Esophagus squamous epithelium (tissue), 5 donors: ENCODE measurements at places on chromosomes 11 and 22.

DNA sequence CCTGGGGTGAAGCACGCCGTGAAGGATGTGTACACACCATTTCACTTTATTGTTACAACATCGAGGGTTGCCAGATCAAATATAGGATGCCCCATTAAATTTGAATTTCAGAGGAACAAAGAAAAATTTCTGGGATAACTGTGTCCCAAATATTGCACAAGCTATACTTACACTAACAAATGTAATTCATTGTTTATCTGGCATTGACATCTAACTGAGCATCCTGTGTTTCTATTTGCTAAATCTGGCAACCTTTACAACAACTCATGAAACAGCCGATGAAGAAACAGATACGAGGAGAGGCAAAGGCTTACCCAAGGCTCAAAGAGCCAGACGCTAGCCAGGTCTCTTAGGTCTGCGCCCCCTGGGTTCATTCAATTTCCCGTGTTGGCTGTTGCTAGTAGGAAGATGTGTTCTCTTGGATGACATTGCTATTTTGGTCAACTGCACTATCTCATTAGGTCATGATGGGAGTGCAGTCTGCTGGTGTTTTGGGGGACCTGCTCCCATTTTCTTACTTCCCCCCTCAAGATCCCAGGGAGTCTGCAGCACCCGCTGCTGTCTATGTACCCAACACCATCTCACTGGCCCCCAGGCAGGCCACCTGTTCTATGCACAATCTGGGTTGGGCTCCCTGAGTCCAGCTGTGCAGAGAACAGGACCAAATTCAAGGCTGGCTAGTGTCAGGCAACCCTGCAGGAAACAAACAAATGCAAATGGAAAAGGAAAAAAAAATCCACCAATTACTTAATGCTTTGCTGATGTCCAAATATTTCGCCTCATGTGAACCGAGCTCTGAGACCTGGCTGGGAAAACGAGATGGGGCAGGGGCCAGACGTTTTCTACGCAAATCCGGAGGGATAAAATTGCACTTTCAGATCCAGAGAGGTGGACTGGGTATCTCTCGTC lies 560.9 kb downstream of the MIAT start:
- DNase-seq = no peak

GRCh38 chr22:25875461-25875860 lies 133.5 kb downstream of the MYO18B start:
- DNase-seq = no peak

- no peak for DNase-seq
These were observed 229.0 kb upstream of the ZC3H12C start for GRCh38 chr11:109864151-109864661.

- DNase-seq = no peak
These were observed 58.6 kb downstream of the SC5D start for GRCh38 chr11:121351083-121351630.

- DNase-seq = no peak
These were observed 54.8 kb upstream of the PHF21B start for GRCh38 chr22:45064313-45065278.
